ENCODE measurements at places on chromosomes 5 and 9.
A peak's percentile ranks its signal among the peaks of the same experiment; 100 is the strongest.

- DNase-seq = no peak
Measured at GRCh38 chr9:83422527-83422926, 115.7 kb downstream of the FRMD3 start.

DNA sequence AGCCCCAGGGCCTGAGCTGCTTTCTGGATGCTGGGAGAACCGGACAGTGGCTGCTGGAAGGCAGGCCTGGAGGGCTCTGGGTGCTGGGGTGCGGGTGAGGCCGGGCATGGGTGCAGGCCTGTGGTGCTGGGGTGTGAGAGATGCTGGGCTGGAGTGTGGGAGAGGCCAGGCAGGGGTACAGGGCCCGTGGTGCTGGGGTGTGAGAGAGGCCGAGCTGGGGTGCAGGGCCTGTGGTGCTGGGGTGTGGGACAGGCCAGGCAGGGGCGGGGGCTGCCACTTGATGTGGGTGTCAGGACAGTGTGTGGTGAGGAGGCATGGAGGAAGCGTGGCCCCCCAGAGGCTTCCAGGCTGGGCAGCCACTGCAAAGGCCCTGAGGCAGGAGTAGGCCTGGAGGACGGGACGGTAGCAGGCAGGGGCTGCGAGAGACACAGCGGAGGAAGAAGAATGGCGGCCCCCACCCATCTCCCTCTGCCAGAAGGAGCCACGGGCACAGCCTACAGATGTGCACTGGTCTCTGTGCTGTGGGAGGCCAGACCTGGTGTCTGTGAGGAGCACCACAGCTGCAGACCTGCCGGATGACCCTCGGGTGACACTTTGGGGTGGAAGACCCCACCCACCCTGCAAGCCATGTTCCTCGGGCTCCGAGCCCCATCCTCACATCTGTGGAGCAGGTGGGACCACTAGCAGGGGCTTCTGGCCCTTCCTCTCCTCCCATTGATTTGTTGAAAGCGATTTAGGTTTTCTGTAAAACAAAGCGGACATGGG lies 9.3 kb downstream of the NKD2 start:
- no peak for DNase-seq

- DNase-seq = no peak
Measured at GRCh38 chr5:135449644-135450043, 2.5 kb upstream of the DCANP1 start.

DNA sequence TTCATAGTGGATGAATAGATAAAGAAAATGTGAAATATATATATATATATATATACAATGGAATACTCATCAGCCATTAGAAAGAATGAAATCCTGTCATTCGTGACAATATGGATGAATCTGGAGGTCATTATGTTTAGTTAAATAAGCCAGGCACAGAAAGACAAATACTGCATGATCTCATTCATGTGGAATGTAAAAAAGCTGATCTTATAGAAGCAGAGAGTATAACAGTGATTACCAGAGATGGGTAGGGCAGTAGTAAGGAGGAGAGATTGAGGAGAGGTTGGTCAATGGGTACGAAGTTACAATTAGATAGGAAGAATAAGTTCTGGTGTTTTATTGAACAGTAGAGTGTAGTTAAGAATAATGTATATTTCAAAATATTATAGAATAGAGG lies 19.7 kb upstream of the PCDHAC2 start:
- DNase-seq = no peak

DNA sequence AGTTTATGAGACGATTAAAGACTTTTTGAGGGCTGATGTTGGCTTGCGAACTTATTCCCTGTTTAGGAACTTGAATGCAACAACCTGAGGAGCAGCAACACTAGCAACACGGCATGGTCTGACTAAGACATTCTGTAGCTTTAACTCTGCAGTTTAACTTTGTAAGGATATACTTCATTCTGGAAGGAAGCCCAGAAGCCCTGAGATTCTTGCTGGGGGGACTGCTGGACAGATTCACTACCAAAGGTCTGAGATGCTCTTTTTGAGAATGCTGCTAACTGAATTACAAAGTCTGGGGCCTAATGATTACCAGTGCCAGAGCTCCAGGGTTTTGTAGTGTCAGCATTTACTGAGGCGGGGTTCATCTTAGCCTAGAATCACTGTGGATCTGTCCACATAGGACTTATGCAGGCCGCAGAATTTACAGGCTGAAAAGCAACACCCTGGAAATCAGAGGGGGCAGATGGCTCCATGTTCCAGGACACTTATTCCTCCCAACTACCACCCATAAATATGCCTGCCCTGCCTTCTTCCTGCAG lies 537.1 kb upstream of the CDH18 start:
- DNase-seq = no peak

- no peak for DNase-seq
Measured at GRCh38 chr5:174839196-174839595, 114.8 kb downstream of the MSX2 start.

DNA sequence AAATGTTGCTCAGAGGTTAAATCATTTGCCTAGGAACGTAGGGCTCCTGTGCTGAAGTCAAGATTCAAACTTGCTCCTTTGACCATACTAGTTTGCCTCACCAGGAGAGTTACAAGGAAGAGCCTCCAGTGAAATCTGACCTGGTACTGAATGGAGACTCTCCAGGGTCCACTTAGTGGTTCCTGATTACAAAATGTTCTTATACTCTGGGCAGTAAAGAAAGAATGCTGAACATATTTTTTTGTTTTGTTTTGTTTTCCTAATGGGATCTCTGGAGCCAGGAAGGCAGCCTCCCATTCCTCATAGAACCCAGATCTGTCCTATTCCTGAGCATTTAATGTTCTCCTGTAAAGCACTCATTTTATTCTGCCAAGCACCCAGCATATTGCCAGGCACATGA lies 256.5 kb upstream of the CLINT1 start:
- no peak for DNase-seq

- no peak for DNase-seq
Measured at GRCh38 chr5:122022966-122023365, 55.1 kb downstream of the LOX start.

- no peak for DNase-seq
Measured at GRCh38 chr9:3682186-3682585, 156.4 kb upstream of the RFX3 start.

- no peak for DNase-seq
Measured at GRCh38 chr5:168377525-168377924, 86.1 kb downstream of the WWC1 start.

DNA sequence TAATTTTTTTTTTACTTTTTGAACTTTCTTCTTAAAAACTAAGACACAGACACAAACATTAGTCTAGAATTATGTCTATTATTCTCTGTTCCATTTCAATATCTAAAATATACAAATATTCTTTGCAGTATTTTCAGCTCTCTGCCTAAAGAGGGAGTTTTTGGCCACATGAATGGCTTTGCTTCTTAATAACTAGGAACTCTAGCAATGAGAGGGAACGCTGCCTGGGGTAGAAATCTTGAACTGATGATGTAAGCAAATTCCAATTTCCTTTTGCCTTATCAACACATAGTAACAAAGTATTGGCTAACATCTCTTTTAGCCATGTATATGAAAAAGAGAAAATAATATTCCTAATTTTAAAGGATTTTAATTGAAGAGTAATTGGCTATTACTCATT lies 51.9 kb downstream of the SLC25A46 start:
- no peak for DNase-seq

DNA sequence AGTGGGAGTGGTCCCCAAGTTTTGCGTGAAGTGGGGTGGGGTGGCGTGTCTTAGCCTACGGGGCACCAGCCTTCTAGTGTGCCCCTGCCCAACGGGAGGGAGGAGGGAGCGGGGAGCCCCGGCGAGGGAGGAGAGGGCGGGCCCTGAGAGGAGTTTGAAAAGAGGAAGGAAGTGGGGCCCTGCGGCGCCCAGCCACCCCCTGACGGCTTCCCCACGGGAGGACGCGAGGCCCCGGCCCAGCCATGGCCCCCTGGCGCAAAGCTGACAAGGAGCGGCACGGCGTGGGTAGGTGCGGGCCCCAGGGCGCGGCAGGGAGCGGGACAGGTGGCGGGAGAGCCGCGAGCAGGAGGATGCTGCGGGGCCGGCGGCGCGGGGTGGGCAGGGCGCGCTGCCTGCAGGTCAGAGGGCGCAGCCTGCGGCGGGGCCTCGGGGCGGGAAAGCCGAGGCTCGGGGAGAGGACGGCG lies at the start of gene DOCK2:
Gene DOCK2, plus strand, starts transcription at position 191 of the 464 bp plus-strand sequence. Its CDS starts 52 bp downstream, at position 243.
- DNase-seq = peak; percentile 49

DNA sequence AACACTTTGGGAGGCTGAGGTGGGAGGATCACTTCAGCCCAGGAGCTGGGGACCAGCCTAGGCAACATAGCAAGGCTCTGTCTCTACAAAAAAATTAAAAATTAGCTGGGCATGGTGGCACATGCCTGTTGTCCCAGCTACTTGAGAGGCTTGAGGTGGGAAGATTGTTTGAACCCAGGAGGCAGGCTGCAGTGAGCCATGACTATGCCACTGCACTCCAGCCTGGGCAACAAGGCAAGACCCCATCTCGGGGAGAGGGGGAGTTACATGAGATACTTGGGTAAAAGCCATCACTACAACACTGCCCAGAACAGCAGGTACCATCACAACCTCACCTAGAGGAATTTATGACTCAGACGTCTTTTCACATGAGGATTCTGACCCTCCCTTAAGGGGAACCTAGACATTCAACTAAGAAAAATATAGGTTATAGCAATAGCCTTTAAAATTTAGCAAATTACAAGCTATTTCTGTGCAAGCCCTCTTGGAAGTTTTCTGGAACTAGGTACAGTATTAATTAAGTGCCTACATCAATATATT lies 143.5 kb downstream of the NFIB start:
- DNase-seq = no peak

DNA sequence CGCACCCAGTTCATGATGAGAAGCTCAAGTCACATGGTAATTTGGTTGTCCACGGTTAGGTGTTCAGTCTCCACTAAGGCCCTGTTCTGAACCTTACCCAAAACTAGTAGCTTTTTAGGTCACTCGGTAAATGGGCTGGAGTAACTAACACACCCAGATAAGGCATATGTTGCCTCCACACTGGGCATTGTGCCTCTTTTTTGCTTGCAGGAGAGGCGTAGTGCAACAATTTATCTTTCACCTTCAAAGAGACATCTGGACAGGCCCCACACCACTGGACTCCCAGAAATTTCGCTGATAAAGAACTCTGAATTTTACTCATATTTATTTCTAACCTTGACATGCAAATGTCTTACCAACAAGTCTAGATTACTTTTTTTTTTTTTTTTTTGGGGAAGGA lies 16.8 kb upstream of the PTGES start:
- DNase-seq = no peak

GRCh38 chr9:135240222-135240621 lies 152.8 kb downstream of the OLFM1 start:
- DNase-seq = no peak

DNA sequence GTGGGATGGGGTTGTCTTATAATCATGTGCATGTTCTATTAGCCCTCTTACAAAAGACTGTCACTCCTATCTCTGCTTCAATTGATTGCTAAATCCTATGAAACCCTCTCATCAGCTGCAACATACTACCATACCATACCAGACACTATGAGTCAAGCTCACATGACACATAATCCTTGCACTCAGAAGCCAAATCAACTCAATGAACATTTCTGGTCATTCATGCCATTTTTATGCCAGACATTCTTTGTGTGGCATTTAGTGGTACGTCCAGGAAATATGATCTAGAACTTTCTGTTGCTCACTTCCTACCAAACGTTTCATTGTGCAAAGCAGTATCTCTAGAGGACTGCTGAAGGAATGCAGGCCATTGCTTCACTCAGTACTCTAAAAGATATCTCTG lies 159.2 kb upstream of the GNA14 start:
- DNase-seq = no peak

DNA sequence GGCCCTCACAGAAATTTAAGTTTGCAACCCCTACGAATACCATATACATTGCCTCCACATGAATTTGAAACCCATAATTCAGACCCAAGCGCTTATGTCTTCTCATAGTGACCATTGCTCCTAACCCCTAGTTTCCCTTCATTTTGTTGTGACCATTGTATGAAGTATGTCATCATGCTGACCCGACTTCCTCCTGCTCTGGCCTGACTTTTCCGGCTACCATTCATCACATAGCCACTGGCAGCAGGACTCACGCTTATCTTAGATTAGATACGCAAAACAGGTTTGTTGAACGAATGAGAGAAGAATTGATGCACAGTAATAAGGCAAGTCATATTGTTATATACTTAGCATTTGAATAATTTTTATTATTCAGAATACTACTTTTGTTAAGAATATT lies 345.4 kb downstream of the FBXL17 start:
- DNase-seq = no peak

DNA sequence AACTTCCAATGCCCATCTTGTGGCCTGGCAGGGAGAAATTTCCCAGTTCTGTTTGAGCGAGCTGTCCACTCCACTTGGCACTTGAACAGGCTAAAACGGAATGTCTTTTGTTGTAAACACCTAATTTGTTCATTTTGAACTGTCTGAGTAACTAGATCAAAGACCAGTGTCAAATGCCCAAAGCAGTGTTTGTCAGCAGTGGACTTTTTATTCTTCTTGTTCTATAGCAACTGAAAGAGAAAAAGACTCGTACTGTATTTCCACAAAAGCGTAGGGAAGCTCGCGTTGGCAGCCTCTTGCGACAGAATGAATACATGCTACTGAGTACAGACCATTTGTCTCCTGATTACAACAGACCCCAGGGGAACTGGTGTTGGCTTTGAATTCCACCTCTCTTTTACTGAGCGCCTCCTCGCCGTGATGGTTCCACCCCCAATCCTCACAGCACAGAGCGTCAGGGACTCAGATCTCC lies 601.8 kb upstream of the ZNF608 start:
- no peak for DNase-seq

GRCh38 chr9:88653911-88654310 lies 118.9 kb downstream of the NXNL2 start:
- DNase-seq = no peak

- DNase-seq = no peak
Measured at GRCh38 chr5:135112008-135112725, 78.1 kb upstream of the PITX1 start.

- DNase-seq = no peak
Measured at GRCh38 chr5:69494452-69494851, 1.9 kb downstream of the OCLN start.

GRCh38 chr5:43065387-43065947 lies 25.3 kb upstream of the ANXA2R start:
- no peak for DNase-seq

DNA sequence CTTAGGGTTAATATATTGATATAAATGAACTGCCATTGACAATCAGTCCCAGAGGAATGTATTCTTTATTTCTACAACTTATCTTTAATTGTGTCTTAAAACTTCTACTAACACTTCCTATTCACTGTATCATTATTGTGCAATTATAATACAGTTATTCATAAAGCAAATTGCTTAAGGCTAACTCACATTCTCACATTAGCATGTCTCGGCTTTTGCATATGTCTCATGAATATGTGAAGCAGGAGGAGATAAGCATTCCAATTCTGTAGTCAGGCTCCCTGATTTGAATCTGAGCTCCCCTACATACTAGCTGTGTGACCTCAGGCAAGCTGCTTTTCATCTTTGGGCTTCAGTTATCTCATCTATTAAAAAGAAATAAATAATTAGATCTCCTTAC lies 45.4 kb downstream of the PLGRKT start:
- no peak for DNase-seq

GRCh38 chr5:89377767-89378455 lies 494.9 kb upstream of the MEF2C start:
- no peak for DNase-seq

GRCh38 chr5:150023136-150023535 lies 22.6 kb downstream of the HMGXB3 start:
- DNase-seq = no peak
